Stimulated activated CD8-positive, alpha-beta memory T cell treated with anti-CD3 and anti-CD28 coated beads, Interleukin-7, amount 100 ng/mL, for 4 hours (primary cell): ENCODE measurements at places on chromosomes 1 and 21.

DNA sequence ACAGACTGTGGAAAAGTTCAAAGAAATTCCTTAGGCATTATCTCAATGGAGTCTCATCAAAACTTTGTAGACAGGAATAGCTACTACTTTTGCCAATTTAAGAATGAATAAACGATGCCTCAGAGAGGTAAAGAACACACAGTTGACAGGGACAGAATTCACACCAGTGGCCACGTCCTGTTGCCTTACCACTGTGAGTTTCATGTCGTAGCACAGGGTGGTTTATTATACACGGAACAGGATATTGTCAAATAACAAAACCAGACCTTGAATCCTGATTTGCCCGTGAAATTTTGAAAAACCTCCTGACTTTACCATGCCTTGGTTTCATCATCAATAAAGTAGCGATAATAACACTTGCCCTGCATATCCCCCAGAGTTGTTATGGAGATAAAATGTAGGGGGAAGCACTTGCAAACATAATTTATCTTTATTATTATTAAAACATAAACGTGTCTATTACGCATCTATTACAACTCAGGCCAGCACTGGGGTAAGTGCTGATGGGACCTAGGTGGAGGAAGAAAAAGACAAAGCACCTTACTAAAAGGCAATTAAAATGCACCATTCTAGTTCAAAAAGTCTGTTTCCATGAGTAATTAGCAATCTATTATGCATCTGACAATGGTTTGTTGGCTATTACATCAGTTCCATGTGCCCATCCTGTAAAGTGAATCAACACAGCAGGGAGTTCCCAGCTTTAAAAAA is 408.1 kb upstream of the RUNX1 start:
- no peak for DNase-seq

DNA sequence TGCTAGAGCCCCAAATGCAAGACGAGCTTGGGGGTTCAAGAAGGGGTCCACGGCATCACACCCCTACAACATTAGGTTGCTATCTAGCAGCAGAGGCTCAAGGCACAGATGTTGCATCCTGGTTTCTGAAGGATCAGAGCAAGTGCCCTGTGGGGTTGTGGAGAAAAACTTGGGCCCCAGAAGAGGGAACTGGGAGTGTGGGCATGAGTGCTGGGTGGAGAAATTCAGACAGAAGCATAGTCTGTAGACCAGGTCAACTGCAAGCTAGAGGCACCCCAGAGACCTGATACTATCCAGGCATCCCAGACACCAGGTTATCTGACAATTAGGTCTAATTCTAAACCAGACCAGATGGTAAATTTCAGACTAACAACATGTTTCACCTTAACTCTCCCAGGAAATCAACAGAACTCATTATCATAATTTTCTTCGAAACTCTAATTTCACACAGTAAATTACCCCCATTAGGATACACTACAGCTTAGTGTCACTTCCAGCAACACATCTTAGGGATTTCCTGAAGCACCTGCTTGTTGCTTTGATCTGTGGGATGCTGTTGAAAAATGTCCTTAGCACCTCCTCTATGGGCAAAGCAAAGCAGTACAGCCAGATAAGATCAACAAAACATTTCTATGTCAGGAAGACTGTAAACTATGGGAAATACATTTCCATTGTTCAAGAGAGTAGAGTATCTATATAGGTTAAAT is 179.3 kb downstream of the VAV3 start:
- DNase-seq: no peak

- DNase-seq: no peak
Measured at GRCh38 chr1:222009105-222009730, 267.3 kb upstream of the DUSP10 start.

DNA sequence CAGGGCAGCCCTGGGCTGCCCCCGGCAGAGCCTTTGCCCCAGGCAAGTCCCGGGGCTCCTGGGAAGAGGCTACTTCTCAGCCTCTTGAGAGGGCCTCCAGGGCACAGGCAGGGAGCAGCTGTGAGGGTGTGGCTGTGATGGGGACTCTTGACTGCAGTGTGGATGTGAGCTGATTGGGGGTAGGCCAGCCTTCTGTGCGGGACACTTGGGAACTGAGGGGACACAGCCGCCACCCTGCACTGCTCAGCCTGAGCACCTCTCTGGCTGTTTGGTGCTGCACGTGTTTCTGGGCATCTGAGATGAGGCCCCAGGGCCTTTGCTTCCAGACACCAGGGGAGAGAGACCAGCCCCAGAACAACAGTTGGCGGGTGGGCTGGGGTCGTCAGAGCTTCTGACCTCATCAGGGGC is 62.1 kb downstream of the SKI start:
- peak; percentile 7 for DNase-seq

DNA sequence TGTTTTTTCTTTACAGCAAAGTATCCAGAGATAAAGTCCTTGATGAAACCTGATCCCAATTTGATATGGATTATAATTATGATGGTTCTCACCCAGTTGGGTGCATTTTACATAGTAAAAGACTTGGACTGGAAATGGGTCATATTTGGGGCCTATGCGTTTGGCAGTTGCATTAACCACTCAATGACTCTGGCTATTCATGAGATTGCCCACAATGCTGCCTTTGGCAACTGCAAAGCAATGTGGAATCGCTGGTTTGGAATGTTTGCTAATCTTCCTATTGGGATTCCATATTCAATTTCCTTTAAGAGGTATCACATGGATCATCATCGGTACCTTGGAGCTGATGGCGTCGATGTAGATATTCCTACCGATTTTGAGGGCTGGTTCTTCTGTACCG is 6.5 kb downstream of the DEGS1 start:
- no peak for DNase-seq

DNA sequence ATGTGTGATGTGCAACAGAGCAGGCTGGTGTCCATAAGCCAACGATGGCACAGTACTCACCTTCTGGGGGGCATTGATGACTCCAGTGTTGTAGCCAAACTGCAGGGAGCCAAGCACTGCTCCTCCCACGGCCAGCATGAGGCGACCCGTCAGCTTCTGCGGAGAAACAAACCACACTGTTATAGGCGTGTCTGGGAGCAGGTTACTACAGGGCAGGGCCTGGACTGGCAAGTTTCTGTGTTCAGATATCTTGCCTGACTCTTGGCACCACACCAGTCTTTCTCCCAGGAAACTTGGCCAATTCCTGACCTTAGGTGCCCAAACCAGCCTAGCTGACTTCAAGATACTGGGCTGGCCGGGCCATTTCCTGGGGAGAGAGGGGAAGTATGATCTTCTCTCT is 15.5 kb downstream of the SLC2A1 start:
- no peak for DNase-seq

DNA sequence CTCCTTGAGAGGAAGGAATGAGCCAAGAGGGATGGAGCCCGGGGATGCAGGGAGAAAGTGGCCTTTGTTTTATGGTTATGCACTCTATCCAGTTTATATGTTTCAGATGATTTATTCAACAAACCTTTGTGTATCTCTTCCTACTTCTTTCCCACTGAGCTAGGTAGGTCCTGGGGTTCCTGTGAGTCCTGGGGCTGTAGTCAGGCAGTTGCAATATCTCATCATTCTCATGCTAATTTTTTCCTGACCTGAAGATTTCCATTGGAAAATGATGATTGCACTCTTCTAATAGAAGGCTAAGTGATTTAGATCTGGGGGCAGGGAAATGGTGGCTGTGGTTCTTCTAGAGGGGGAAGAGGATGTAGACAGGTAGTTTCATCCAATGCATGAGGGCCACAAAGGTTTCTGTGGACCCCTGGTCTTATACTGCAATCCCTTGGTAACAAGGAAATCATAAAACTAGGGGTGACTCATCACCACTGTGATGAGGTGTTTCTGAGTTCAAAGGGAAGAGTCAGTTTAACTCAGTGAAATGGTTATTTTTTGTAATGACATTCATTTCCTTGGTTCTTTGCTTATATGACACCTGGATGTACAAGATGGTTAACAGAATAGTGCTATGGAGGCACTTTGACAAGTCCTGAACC is 20.2 kb downstream of the B3GALT5 start:
- DNase-seq: no peak

- DNase-seq: no peak
Measured at GRCh38 chr1:64826991-64827390, 82.1 kb downstream of the RAVER2 start.

DNA sequence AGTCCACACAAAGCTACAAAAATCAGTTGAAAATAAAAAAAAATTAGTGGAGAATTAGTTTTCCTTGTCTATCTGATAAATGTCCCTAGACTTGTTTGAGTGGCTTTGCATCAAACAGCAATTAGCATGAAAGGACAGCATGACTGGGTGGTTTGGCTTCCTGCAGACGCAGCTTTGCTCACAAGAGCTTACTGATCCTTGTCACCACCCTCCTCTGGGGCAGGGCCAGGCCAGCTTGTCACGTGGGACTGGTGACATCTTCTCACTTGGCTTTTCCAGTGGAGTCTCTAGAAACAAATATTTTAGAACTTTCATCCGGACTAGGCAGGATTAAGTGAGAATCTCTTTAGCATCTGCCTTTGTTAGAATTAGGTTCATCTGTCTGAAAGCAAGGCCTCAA is 76.0 kb upstream of the OLIG2 start:
- no peak for DNase-seq

GRCh38 chr1:114490274-114490693 is 20.7 kb downstream of the TRIM33 start:
- DNase-seq: no peak

DNA sequence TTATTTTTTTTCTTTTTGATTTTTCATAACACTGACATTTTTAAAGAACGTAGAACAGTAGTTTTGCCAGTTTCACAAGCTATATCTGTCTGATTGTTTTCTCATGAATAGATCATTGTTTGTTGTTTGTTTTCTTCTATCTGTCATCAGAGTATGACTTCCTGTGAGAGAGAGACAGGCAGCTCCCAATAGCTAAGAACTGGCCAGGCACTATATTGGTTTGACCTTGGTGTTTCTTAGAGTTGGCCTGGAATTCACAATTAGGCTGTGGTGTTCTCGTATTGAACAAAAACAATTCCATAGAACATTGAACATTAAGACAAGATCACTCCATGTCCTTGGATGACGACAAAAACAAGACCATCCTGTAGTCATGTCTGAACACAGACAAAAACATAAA is 43.4 kb downstream of the RPS6KC1 start:
- no peak for DNase-seq

DNA sequence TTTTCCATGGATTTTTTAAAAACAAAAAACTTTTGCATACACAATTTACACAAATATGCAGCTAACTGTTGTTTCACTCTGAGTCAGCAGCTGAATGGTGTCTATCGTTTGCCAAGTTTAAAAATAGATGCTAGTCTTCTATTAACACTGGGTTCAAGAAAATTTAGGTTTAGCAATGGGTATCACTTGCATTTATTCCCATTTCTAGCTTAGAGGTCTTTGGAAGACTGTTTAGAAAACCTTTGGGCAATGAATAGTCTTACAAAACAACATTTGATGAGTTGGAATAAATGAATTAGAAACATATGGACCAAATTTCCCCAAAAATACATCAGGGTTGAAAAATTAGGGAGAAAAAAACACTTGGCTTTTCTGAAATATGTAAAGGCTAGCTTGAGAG is 165.8 kb downstream of the LYPLAL1 start:
- no peak for DNase-seq
